ENCODE measurements at places on chromosomes 13 and 19.

DNA sequence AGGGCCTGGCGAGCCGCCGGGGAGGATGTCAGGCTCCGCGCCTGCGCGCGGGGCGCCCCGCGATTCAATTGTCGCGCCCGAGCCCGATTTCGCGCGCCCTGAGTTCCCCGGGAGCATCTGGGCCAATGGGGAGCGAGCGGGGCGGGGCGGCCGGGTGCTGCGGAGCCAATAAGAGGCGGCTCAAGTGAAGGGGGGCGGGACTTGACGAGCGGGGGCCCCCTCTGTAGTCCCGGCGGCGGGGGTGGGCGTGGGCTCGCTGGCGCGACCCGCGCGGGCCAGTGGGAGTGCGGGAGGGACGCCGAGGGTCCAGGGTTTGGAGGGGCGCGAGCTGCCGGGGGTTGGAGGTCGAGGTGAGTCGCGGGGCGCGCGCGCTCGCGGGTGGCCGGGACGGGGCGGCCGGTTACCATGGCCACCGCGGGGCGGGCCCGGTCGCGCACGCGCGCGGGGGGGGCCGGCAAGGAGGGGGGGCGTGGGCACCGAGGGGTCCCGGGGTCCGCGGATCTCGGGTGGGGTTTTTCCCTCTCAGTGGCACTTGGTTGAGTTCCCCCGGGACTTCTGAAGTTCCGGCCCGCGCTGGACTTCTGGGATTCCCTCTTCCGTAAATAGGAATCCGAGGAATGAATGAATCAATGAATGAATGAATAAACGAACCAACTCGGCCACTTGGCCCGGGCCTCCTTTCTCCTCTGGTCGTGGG, 744 bp downstream of the UHRF1 start:
- DNase-seq = peak; percentile 98

GRCh38 chr19:13255041-13255718, 105.0 kb downstream of the IER2 start:
- no peak for DNase-seq

DNA sequence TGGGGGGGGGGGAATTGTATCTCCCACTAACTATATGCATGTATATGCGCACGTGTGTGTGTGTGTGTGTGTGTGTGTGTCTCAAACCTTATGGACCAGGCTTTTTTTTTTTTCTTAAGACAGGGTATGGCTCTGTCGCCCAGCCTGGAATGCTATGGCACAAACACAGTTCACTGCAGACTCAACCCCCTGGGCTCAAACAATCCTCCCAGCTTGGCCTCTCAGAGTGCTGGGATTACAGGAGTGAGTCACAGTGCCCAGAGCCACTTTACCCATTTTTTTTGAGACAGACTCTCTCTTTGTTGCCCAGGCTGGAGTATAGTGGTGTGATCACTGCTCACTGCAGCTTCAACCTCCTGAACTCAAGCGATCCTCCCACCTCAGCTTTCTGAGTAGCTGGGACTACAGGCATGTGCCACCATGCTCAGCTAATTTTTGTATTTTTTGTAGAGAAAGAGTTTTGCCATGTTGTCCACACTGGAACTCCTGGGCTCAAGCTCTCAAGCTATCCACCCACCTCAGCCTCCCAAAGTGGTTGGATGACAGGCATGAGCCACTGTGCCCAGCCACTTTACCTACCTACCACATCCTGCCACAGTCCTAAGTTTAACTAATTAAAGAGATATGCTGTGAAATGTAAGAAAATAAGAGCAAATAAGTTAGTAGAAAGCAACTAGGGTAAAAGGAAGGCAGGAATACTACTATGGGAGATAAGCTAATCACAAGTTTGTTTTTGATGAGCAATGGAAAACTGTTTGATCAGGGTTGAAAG, 2.4 kb downstream of the ZMYM5 start:
- no peak for DNase-seq

DNA sequence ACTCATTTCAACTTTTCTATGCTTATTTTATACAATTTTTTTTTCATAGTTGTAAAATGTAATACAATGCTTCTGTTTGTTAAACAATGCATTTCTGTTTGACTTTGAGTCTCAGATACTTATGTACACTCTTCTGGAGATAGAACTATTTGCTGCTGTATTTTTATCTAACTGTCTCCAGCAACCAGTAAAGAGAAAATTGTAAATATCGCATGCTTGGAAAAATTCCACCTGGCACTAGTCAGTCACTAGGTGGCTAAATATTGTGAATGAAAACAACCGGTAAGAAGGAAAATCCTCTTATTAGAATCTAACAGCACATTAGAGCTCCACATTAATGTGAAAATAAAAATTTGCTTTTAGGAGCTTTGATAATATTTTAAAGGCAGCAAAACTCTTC, 876.5 kb downstream of the PCDH9 start:
- DNase-seq = no peak

DNA sequence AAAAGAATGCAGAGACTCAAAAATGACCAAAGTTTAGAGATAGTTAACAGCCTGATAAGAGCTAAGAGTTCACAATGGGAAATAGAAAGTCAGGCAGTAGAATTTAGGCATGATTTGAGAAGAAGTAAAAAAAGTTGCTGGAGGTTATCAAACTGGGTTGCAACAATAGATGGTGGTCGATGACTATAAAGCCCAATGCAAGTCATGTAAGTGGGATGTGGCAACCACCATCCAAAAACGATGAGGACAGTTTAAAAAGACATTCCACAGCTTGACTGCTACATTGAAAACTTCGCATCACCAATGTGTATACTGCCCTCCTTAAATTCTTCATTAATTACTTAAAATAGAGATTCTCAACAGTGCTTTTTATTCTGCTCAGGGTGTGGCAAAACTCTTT, 19.7 kb downstream of the ELF1 start:
- no peak for DNase-seq

DNA sequence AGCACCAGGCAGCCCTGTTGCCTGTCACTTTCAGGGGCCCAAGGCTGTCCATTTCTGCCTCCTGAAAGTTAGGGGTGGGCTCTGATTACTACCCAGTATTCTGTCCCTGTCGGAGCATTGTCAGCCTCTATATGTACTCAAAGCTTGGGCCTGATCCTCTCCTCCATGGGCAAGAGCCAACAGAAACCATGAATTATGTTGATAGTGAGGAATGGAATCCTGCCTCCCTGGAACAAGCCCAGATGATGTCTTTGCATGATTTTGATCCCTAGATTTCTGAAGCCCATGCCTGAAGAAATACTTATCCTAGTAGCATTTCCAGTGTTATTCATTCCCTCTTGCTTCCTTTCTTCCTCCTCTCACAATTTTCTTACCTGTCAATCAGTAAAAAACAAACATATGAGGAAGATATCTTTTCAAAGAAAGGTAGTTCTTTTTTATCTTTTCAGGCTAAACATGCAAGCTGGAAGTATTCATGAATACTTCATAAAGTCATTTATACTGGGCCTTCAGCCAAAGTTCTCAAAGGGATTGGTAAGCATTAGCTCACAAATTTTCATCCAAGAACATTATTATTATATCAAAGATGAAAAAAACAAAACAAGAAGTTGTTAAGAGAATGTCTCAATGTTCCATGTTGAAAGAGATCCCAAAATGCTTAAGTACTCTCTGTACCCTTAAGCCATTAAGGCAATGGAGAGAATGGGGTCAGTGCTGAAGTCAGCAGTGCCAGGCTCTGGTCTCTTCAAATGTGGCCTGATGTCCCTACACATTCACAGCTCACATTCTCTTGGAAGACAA, 171.7 kb downstream of the NHLRC3 start:
- no peak for DNase-seq

DNA sequence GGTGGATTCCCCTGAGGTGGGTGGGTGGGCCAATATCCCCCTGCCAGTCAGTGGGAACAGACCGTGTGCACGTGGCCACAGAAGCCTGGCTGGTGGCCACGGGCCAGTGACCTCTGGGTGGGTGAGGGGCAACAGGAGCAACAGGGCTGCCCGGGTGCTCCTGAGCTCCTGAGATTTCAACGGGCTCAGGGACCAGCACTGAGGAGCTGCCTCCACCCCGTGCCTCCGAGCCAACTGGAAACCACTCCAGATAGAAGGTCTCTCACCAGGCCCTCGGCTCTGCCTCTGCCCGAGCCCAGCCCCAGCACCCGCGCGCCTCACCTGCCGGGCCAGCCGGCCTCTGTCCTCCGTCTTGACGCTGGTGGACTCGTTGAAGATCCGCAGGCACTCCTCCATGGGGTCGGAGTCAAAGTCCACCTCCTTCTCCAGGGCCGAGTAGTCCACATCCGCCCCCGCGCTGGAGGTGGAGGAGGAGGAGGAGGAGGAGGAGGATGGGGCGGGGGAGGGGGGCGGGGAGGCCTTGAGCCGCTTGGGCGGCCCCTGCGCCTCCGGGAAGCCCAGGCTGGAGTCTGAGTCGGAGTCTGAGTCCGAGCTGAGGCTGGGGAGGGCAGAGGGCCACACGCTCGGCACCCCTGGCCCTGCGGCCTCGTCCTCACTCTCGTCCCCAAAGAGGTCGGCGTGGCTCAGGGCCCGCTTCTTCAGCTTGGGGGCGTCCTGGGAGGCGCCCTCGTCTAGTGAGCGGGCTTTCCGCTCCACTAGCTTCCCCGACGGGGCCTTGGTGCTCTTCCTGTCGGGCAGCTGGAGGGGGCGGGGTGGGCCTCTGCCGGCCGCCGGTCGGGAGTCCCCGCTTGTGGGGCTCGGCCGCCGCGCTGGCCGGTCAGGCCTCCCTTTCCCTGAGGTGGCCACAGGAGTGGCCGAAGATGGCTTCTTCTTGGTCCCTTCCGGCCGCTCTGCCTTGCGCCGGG, 14.8 kb upstream of the ATP8B3 start:
- DNase-seq = no peak

GRCh38 chr13:44576351-44577235, 463 bp upstream of the TSC22D1 start:
- peak; percentile 31 for DNase-seq

- no peak for DNase-seq
Observed at GRCh38 chr19:53657778-53658177, 26.0 kb downstream of the DPRX start.

DNA sequence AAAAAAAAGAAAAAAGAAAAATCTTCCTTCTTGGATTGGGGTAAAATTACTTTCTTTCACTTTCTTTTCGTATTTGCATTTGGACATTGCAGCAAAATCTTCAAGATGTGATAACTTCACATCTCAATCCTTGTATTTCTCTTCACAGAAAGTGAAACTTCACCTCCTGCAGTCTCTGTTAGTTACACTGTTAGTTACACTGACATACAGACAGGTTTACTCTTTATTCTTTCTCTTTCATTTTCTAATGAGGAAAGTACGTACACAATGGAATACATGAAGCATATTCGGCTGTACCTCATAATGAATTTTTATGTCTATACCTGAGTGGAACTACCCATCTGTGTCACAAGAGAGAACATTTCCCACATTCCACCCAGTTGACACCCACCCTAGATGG, 459.1 kb upstream of the GPC6 start:
- DNase-seq = no peak

- no peak for DNase-seq
Observed at GRCh38 chr13:35697186-35697730, 220.8 kb upstream of the MAB21L1 start.

GRCh38 chr13:47437406-47437805, 540.6 kb upstream of the HTR2A start:
- DNase-seq = no peak

- no peak for DNase-seq
Observed at GRCh38 chr13:30928978-30929377, 3.5 kb upstream of the TEX26 start.

DNA sequence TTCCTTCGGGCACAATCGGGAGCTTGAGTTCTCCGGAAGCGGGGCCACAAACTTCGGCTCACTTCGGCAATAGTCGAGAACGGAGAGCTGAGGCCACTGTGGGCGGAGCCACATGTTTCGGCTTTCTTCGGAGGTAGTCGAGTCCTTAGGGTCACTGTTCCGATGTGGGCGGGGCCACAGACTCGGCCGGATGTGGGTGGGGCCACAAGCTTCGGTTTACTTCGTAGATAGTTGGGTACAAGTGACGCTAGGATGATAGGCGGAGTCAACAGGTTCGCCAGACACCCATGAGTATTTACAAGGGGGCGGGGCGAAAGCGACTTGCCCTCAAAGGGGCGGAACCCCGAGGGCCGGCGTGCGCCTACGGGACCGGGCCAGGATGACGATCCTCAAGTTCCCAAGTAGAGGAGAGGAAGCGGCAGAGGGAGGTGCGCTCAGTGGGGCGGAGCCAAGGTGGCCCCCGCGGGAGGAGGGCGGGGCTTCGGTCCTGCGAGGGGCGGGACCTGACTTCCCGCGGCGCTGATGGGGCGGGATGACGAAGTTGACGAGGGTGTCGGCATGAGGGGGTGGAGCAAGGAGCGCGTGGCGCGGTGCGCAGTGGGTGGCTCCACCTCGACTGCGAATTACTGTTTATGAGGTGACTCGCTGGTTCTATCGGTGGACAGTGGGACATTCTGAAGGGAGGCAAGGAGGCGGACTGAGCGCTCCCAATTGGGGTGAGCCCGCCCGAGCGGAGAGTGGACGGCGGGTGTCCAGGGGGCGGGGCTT, 539 bp upstream of the MBOAT7 start:
- peak; percentile 98 for DNase-seq

- DNase-seq = no peak
Observed at GRCh38 chr19:50943074-50943828, 9.6 kb downstream of the KLK5 start.

DNA sequence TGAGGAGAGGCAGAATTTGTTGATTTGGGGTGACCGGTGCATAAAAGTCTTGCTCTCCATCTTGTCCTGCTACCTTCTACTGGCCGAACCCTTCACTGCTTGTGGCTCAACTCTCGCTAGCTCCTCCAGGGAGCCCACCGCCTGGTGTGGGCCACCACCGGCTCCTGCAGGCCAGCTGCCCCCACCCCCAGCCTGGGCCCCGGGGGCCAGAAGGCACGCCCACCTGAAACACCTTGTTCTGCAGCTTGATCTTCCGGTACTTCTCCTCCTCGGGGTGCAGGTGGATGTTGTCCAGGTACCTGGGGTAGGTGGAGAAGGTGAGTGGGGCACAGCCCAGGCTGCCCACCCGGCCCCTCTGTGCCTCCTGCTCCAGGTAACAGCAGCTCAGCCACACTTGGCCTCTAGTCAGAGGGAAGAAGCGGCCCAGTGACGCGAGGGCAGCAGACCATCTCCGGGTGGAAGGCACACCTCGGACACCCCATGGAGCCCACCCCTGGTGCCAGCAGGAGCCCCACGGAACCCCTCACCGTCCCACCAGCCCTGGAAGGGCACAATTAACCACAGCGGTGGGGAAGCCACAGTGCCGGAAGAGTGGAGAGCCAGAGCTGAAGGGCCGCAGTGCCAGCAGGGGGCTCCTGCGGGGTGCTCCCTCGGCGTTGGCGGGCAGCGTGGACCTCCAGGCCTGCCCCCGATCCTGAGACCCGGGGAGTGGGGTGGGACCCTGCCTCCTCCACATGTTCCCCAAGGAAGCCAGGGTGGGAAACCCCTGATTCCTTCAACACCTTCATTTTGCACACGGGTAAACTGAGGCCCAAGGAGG, 10.1 kb downstream of the UBXN6 start:
- DNase-seq = no peak

All from frontal cortex (tissue), 4 donors.